ENCODE measurements at places on chromosomes 7 and 10.

GRCh38 chr10:8034466-8035005 is 20.0 kb upstream of the GATA3 start:
- DNase-seq: no peak

- no peak for DNase-seq
Observed at GRCh38 chr10:11162828-11163599, 145.3 kb downstream of the CELF2 start.

DNA sequence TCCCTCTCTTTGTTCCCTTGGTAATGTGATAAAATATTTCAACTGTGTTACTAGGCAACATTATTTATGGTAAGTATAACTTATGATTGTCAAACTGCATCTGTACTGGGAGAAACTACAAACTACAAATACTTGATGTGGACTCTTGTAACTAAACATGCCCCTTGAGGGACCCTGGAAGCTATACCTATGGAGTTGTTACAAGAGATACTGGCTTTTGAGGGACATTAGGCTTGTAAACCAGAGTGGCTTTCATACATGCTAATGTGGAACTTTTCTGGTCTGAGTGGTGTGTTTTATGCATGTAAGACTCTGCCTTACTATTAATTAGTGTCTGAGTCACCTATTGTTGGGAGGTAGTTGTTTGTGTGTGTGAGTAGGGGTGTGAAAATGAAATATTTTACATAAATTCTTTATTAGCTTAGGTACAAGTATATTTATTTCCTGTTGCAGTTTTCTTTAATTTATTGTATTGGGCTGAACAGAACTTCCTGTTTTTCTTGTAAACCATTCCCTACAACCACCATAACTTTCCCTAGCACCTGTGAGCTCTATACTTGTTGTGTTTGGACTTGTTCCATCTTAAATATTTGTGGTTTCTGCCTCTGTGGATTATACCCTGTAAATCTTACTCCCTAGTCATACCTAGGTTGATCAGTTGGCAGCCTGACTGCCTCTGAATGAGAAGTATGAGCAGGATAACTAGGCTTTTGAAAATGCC is 49.8 kb downstream of the STK31 start:
- peak; percentile 84 for DNase-seq

- no peak for DNase-seq
Observed at GRCh38 chr7:2968616-2969397, 74.9 kb downstream of the CARD11 start.

DNA sequence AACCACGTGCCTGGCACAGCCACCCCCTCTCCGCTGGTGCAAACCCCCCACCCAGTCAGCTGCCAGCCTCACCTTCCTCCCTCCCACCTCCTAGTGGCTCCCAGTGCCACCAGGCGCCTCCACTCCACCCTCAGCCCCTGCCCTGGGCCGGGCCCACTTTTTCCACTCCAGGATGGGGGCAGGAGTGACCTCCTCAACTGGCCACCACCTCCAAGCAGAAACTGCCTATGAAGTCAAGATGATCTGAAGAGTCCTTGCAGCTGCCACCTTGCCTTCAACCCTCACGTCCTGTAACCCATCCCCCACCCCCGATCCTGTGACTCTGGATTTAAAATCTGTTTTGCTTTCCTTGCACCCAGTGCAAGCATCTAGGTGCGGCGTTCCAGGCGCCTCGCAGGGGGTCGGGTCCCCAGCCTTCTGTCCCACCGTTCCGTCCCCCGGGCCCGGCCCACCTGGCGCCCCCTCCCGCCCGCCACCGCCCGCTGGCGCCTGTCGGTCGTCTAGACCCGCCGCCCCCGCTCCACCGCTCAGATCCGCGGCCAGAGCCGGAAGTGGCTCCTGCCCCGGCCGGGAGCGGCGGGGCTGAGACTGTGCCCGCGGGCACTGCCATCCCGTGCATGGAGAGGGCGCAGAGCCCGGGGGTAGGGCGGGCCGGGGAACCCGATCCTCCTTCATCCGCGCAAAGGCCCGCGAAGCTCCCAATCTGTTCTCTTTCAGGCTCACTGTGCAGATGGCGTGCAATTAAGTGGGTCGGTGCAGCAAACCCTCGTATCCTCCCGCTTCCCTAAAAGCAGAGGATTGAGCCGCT is 51.2 kb upstream of the GTF2I start:
- no peak for DNase-seq

GRCh38 chr10:13448216-13448615 is 80.6 kb downstream of the BEND7 start:
- DNase-seq: no peak

- DNase-seq: no peak
Observed at GRCh38 chr7:116298055-116298454, 87.7 kb downstream of the TES start.

DNA sequence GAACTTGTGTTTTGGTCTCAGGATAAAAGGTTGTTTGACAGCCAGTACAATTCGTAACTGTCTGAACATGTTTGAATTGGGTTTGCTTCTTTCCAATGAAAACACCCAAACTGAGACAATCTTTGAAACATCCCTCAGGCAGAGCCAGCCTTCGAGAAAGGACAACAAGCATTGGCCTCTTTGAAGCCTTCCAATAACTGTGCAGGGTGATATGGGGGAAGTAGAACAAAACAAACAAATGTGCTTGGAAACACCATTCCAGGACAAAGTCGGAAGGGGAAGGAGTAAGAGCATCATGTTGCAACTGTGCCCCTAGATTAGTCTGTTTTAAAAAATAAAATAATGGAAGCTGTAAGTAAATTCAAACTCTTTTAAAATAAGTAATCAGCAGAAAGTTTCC is 39.5 kb downstream of the IL2RA start:
- no peak for DNase-seq

- DNase-seq: no peak
Observed at GRCh38 chr7:91289633-91290254, 25.5 kb downstream of the FZD1 start.

DNA sequence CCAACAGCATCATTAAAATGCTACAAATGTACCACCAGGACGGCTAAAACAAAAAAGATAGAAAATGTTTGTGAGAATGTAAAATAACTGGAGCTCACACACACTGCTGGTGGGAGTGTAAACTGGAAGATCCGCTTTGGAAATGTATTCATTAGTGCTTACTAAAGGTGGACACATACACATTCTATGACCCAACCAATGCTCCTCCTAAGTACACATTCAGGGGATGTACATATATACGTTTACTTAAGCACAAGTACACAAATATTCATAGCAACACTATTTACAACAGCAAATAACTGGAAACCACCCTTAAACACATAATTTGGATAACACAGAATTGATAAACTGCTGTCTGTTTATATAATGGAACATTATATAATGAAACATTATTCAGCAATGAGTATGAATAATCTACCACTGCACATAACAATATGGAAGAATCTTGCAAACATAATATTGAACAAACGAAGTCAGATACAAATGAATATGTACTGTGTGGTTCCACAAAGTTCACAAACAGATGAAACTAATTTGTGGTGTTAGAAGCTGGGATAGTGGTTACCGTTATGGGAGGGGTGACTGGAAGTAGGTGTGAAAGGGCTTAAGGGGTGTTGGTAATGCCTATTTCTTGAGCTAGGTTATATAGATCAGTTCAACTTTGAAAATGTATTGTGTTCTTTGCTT is 52.1 kb downstream of the STRA8 start:
- no peak for DNase-seq

GRCh38 chr7:537911-538634 is 18.4 kb upstream of the PDGFA start:
- peak; percentile 94 for DNase-seq

GRCh38 chr10:106960812-106961211 is 203.7 kb downstream of the SORCS1 start:
- no peak for DNase-seq

DNA sequence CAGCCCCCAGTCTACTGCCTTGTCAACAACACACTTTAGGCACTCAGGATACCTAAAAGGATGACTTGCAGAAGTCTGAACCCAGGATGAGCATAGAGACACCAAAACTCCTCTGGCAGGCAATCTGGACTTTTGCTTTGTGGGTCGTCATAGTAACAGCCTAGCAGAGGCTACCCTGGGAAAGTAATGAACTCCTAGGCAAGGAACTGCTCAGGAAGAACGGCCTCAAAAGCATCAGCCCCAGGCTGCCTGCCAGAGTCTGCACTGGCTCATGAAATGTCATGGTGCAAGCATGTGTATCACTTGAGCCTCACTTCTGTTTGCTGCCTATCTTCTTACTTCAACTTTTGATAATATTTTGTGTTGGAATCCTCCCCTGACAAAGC is 715.1 kb downstream of the GRID1 start:
- no peak for DNase-seq

DNA sequence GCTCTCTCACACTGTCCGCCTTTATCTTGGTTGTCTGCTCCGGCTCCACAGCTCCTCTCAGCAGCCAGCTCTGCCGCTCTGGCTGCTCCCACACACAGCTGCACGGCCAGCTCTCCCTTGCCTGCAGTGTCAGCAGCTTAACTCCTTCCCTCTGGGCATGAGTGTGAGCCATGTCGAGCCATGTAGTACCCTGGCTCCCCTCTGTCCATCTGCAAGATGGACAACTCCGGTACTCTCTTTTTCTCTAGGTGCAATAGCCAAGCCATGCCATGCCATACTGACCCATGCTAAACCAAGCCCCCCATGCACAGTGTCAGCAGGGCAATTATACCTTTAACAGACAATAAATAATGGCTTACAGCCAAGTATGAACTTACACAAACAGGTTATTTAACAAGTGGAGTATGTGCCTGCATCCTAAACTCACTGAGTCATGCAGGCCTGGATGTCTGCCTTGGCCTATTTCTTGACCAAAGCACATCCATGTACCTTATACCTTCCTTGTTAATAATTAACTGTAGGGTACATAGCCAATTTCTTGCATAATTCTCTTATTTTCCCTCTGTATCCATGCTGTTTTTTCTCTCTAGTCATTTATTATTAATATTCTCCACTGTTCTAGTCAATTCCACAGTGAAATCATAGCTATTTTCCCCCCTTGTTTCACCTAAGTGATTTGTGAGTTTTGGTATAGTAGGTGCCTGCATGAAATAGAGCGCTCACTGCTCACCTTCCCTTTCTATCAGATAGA is 170.9 kb downstream of the CDK14 start:
- DNase-seq: no peak

All from SW 1271 (cell line).